Mammary epithelial cell (primary cell): ENCODE measurements at places on chromosomes 7 and 10.

DNA sequence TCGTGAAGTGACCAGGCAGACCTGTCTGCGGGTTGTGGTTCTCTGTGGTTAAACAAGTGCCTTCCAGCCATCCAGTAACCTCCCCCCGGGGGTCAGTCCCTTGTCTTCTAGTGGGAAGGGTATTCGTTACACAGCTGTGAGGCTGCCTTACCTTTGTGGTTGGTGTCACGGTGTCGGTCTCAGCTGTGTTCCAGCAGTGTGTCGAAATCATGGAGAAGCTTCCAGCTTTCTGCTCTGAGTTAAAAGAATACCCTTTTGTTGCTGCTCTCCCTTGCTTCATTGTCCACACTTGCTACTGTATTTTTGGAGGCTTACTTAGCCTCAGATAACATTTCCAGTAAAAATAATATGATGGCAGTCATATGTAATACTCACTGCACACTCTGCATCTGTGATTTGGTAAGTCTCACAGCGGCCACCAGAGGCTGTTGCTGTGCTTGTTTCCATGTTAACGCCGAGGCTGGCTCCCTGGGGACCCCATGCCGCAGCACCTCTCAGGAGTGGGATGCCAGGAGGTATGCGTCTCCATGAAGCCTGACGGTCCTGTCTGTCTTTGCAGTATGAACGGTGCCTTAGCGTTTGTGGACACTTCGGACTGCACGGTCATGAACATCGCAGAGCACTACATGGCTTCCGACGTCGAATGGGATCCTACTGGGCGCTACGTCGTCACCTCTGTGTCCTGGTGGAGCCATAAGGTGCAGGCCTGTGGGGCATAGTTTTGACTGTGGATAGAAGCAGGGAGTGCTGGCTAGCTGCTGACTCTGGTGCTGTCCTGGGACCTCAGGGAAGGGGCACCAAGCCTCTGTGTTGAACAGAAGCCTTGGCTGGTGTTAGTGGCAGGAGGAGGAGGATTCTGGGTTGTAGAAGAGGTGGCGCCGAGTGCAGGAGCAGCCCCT lies 20.5 kb downstream of the EIF3B start:
- no peak for DNase-seq

- no peak for DNase-seq
These were observed 843.3 kb downstream of the GATA3 start for GRCh38 chr10:8897769-8898168.

- DNase-seq = no peak
These were observed 132.9 kb upstream of the PLXDC2 start for GRCh38 chr10:19683356-19683755.

GRCh38 chr7:18268571-18268970 lies 227.0 kb upstream of the HDAC9 start:
- DNase-seq = no peak

DNA sequence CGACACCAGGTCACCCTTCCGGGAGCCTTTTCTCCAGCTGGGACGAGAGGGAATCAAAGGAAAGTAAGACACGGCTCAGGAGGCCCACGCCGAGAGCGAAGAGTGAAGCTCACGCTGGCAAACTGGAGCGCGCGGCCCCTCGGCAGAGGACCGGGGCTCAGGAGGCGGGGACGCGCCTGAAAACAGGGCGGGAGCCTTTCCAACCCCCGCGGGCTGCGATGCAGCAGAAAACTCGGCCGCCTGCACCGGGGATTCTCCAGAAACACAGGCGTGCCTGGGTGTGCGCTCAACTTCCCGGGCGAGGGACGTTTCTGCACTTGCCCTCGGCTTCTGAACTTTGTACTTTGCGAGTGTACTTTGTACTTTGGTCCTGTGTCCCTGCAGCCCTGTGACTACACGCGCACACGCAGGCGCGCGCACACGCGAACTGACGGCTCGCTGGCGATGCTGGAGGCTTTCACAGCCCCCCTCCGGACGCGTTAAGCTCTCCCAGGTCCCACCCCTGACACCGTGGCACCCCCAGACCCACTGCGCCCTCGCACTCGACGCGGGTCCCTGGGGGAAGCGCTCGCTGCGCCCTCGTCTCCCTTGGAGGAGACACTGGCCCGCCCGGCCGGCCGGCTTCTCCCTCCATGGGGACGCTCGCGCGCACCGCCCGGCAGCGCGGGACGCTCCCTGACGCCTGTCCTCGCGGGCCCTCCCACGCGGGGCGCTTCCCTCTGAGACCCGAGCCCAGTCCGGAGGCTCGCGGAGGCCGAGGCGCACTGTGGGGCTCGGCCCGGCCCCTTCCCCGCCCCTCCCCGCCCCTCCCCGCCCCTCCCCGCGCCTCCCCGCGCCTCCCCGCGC lies 588 bp upstream of the PAOX start:
- DNase-seq = peak; percentile 54
